Pancreas (tissue), 10 donors: ENCODE measurements at places on chromosomes 7 and 10. TPM values are rescaled to one million over a fixed set of nuclear protein-coding genes. Genes with fewer than 3 reads are reported as not detected.

- no peak overlapping the region for H3K4me3 ChIP-seq
- no peak overlapping the region for H3K27ac ChIP-seq
- no peaks in the 10 kb centered on the region for H3K4me1 ChIP-seq
- no peak for DNase-seq
- no peaks in the 10 kb centered on the region for H3K36me3 ChIP-seq
These were observed 3.9 kb downstream of the MYL10 start for GRCh38 chr7:101625031-101625791.

DNA sequence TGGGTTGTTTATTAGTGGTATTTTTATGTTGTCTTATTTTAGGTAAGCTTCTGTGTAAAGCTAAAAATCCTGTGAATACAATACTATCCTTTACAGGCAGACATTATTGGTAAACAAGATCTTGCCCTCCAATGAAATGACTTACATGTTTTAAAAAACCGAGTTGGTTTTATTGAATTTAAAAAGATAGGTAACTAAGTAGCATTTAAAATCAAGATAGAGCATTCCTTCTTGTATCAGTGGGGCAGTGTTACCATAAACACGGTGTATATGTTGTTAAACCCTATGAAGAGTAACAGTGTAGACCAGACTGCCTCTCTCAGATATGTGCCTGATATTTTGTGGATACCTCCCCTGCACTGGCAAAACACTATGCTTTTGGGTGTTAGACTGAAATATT, 81.0 kb downstream of the SNX10 start:
- peaks cover 4% of the 10 kb centered on the region for H3K4me1 ChIP-seq
- no peak for DNase-seq
- H3K27me3 ChIP-seq = no peaks in the 10 kb centered on the region
- H3K27ac ChIP-seq = no peak overlapping the region

DNA sequence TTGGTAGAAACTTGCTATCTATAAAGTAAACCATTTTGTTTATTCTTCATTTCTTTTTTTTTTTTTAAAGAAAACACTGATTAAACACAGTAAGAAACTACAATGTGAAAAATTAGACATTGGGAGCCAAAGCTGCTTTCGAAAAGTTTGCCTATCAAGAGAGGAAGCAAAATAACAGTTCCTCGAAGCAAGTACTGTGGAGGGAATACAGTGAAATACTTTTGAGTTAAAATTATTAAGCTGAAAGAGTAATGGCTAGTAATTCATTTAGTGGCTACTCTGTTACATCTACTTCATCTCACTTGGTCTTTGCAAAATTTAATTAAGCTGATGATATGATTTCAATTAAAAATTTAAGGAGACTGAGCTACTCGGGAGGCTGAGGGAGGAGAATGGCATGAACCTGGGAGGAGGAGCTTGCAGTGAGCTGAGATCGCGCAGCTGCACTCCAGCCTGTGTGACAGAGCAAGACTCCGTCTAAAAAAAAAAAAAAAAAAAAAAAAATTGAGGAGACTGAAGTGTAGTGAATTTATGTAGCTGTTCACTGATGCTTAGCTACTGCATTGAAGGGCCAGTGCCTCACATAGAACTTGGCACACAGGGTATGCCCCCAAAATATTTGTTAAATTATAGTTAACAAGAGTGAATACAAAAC, 982.1 kb upstream of the MBL2 start:
- no peaks in the 10 kb centered on the region for H3K4me1 ChIP-seq
- H3K27ac ChIP-seq = no peak overlapping the region
- no peak for DNase-seq
- H3K27me3 ChIP-seq = no peaks in the 10 kb centered on the region

Gene ACTL6B
- total RNA-seq = 0.59 TPM

DNA sequence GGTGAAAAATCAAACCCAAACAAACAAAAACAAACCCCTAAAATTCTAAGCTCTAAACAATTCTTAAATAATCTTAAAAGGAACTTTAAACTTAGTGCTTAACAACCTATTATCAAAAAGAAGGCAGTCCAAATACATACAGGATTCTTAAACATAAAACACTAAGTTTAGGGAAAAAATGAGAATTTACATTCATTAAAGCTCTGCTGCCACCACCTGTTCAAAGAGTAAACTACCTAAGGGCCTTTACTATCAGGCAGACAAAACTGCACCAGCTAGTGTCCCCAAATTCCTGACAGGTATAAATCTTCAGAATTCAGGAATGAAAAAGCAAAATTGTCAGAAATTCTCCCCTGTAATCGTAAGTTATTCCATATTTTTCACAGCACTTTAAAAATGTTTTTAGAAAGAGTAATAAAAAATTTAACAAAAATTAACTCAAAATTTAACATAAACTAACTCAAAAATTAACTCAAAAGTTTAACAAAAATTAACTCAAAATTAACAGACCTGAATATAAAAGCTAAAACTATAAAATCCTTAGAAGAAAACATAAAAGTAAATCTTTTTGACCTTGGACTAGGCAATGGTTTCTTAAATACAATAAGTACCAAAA, 55.1 kb downstream of the PDZD8 start:
- no peaks in the 10 kb centered on the region for H3K27me3 ChIP-seq
- H3K27ac ChIP-seq = no peak overlapping the region
- no peak for DNase-seq
- H3K4me1 ChIP-seq = peaks cover 4% of the 10 kb centered on the region
- H3K36me3 ChIP-seq = no peaks in the 10 kb centered on the region

DNA sequence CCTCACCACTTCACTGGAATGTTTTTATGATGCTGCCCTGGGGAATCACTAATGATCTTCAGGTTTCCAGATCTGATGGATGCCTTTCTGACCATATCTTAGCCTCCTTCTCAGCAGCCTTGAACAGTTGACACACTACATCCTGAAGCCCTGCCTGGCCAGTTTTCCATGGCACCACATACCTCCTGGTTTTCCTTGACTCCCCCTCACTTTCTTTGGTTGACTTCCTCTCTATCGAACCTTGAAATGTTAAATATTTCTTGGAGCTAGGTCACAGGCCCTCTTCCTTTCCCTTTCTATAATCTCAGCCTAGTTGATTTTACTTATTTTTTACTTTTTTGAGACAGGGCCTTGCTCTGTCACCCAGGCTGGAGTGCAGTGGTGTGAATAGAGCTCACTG, 108.8 kb upstream of the CDK1 start:
- DNase-seq = no peak
- H3K27ac ChIP-seq = no peak overlapping the region
- H3K27me3 ChIP-seq = no peaks in the 10 kb centered on the region
- H3K36me3 ChIP-seq = no peaks in the 10 kb centered on the region
- H3K4me1 ChIP-seq = no peaks in the 10 kb centered on the region

Gene DGKI
- total RNA-seq = 0.14 TPM

GRCh38 chr10:17255512-17255911, 27.5 kb downstream of the VIM start:
- H3K27me3 ChIP-seq = no peaks in the 10 kb centered on the region
- no peaks in the 10 kb centered on the region for H3K36me3 ChIP-seq
- H3K4me1 ChIP-seq = no peaks in the 10 kb centered on the region
- H3K4me3 ChIP-seq = no peak overlapping the region

GRCh38 chr10:99527526-99528493, 4.9 kb upstream of the NKX2-3 start:
- no peak overlapping the region for H3K4me3 ChIP-seq
- peaks cover 68% of the 10 kb centered on the region for H3K27me3 ChIP-seq
- no peaks in the 10 kb centered on the region for H3K4me1 ChIP-seq
- H3K27ac ChIP-seq = peak overlapping the region; percentile 1

Gene HABP2
- total RNA-seq = 13.2 TPM

DNA sequence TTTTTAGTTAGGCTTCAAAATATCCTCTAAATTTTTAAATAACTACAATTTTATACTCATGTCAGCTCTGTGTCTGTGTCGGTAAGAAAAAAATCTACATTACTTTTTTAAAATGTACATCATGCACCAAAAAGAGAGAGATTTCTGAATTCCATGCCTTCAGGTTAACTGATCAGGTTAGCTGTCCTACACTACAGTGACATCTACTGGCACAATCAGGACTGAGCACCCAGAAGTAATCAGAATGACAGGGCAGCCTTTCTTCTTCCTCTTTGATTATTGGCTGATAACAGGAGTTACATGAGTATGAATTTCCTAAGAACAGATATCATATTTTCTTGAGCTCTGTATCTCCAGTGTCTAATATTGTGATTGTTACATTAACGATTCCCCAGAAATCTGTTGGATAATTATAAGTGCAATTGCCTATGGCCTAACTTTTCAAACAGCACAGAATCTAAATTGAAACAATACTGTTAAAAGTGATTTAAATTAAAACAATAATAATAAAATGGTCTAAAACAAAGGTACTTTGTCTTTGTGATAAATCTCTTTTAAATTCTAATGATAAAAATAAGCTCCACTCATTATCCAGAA, 41.8 kb upstream of the HYCC1 start:
- H3K36me3 ChIP-seq = no peaks in the 10 kb centered on the region
- no peak overlapping the region for H3K4me3 ChIP-seq
- DNase-seq = no peak
- H3K27ac ChIP-seq = no peak overlapping the region
- H3K4me1 ChIP-seq = no peaks in the 10 kb centered on the region
- no peaks in the 10 kb centered on the region for H3K27me3 ChIP-seq
